D721Med (cell line): ENCODE measurements at places on chromosomes 6 and 20.

GRCh38 chr6:157068691-157069324 is 254.5 kb downstream of the TMEM242 start:
- no peak for DNase-seq

DNA sequence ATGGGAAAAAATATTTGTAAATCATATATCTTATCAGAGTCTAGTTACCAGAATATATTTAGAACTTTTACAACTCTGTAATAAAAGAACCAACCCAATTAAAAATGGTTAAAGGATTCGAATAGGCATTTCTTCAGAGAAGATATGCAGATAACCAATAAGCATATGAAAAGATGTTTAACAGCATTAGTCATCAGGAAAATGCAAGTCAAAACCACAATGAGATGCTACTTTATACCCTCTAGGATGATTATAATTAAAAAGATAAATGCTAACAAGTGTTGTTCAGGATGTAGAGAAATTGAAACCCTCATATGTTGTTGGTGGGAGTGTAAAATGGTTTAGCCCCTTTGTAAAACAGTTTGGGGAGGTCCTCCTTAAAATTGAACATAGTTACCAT is 94.1 kb downstream of the LRRC1 start:
- no peak for DNase-seq

DNA sequence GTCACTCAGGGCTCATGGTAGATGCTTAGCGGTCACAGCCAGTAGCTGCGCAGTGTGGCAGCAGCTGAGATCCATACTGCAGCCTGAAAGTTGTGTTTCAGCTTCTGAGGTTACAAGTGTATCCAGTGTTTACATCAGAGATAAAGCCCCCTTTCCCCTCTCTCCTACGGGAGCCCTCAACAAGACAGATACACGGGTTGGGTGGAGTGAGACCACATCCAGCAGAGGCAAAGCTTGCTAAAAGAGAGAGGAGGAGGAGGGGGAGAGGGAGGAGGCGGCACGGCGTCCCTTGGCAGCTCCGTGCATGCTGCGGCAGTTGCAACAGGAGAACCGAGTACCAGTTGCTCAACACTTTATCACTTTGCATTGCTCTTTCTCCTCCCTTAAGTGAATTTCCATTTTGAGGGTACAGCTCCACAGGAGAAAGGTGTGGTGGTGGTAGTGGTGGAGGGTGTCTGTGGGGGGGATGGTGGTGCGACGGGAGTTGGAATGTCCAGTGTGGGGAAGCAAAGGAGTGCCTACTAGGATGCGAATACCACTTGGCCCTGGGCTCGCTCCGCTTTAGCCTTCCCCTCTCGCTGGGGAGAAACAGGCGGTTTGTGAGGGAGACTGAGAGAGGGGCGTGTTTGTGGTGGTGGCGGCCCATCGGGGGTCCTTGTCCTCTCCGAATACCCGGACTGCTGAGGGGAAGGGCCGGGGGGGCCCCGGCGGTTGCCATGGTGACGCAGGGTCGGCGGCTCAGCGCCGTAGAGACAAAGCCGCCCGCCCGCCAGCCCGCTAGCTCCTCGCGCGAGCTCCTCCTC is 405 bp upstream of the RNF182 start:
- DNase-seq: no peak

- no peak for DNase-seq
Observed at GRCh38 chr20:36604952-36605398, 604 bp upstream of the RAB5IF start.

GRCh38 chr20:30284281-30284905 is 973.1 kb upstream of the DEFB115 start:
- no peak for DNase-seq

DNA sequence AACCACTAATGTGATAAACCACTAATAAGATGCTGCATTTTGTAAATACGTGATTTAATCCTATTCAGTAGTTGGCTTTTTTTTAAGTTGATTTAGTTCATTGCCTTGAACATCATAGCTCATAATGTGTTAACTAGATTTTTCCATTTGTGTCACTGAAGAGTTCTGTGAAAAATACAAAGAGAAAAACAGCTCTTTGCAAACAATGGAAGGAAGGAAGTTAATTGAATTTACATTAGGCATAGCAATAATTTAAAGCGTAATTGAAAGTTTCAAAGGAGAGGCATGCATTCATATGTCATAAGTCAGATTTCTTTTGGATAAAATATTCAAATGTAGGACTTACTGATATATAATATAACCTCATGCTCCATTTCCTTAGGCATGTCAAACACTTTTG is 102.3 kb downstream of the TBC1D7 start:
- DNase-seq: no peak

DNA sequence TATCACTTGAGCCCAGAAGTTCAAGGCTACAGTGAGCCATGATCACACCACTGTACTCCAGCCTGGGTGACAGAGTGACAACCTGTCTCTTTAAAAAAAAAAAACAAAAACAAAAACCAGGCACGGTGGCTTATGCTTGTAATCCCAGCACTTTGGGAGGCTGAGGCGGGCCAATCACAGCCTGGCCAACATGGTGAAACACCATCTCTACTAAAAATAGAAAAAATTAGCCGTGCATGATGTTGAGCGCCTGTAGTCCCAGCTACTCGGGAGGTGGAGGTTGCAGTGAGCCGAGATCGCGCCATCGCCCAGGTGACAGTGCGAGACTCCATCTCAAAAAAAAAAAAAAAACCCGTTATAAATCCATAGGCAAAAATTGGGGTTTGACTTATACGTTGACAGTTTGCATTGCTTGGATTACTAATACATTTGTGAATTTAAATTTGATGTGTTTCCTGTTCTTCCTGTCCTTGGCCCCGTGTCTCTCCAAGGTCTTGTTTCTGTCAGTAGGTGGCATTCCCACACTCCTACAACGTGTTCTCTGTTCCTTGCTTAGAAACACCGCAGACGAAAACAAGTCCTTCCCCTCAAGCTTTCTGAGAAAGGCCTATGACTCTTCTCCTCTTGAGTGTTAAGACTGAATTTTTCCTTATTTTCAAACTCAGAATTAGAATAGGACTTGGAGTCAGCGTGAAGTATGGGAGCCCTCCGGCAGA is 147.0 kb downstream of the DTNBP1 start:
- DNase-seq: no peak
